ENCODE measurements at places on chromosomes 7 and 10. TPM values are rescaled to one million over a fixed set of nuclear protein-coding genes. Genes with fewer than 3 reads are reported as not detected.

The PRF1 gene
- 78.3 TPM for total RNA-seq

The UBE3C gene
- total RNA-seq = 69.1 TPM

The GTF2I gene
- 167 TPM for total RNA-seq

The MEOX2 gene
- total RNA-seq = not detected

The TMEM26 gene
- total RNA-seq = not detected

The PDE6C gene
- total RNA-seq = not detected

The GDF2 gene
- not detected for total RNA-seq

The CPN1 gene
- total RNA-seq = not detected

The FGFR2 gene
- not detected for total RNA-seq

The XPNPEP1 gene
- 76.9 TPM for total RNA-seq

The FAM241B gene
- 4.8 TPM for total RNA-seq

The CASD1 gene
- total RNA-seq = 12.5 TPM

The GPR15LG gene
- not detected for total RNA-seq

The ACBD7 gene
- total RNA-seq = 3.0 TPM

The HOXA4 gene
- 0.16 TPM for total RNA-seq

The ALOX5 gene
- 2.5 TPM for total RNA-seq

The SORCS3 gene
- total RNA-seq = not detected

The MAGI2 gene
- not detected for total RNA-seq

The SPDYE16 gene
- total RNA-seq = 0.25 TPM

The TBRG4 gene
- total RNA-seq = 119 TPM

The ADCY1 gene
- 3.1 TPM for total RNA-seq

The JAKMIP3 gene
- 1.0 TPM for total RNA-seq

The KLF14 gene
- not detected for total RNA-seq

The NANOS1 gene
- 0.20 TPM for total RNA-seq

The SDK1 gene
- total RNA-seq = 0.16 TPM

The SND1 gene
- total RNA-seq = 271 TPM

The TSC22D4 gene
- total RNA-seq = 95.7 TPM

The ANKRD30A gene
- not detected for total RNA-seq

The KCNH2 gene
- 0.36 TPM for total RNA-seq

The LBX1 gene
- not detected for total RNA-seq

The VPS37D gene
- not detected for total RNA-seq

The NME8 gene
- total RNA-seq = not detected

The TFEC gene
- total RNA-seq = 1.0 TPM

The STEAP1 gene
- total RNA-seq = not detected

The HOXA3 gene
- not detected for total RNA-seq

The GRID2IP gene
- total RNA-seq = not detected

The DLX5 gene
- total RNA-seq = not detected

The MKX gene
- total RNA-seq = 0.68 TPM

The ELFN1 gene
- 0.16 TPM for total RNA-seq

The DLX6 gene
- total RNA-seq = not detected

The CNOT4 gene
- total RNA-seq = 22.1 TPM

The AGAP9 gene
- 16.1 TPM for total RNA-seq

The BTBD16 gene
- not detected for total RNA-seq
